ENCODE measurements at places on chromosomes 2 and 18.

- DNase-seq: no peak
These were observed 63.2 kb downstream of the PRKCE start for GRCh38 chr2:45714679-45715078.

- no peak for DNase-seq
These were observed 11.9 kb downstream of the IL18R1 start for GRCh38 chr2:102367331-102367971.

GRCh38 chr18:11047817-11048216 lies 101.6 kb downstream of the PIEZO2 start:
- DNase-seq: no peak

DNA sequence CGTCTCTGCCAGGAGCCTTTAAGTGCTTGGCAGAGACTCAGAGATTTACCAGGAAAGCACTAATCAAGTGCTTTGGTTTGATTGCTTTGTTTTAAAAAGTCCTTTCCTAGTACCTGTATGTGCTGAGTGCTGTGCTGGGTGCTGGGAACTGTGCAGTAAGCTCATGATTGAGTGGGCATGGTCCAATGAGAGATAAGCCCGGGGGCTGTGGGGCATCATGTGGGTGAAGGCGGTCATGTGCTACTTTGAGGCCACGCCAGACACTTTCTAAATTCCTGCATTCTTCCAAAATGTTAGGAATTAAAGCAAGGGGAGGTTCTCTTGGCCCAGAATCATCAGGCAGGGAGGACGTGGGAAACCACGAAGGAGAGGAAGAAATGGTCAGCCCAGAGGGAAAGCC lies 109.0 kb downstream of the ACAA2 start:
- no peak for DNase-seq

DNA sequence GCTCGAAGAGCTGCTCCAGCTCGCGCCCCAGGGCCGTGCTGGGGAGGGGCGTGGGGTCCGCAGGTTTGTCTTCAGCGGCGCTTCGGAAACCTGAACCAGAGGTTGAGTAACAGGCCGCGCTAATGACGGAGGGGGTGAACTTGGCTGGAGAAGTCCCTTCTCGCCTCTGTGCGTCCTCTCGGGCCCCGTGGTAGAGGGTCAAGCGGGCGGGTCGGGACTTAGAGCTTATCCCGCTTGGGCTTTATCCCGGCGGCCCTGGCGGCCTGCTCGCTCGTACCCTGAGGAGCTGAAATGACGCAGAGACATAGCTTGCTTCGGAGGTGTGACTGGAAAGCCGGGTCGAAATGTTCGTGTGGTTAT lies 479 bp downstream of the RNMT start:
- DNase-seq: no peak

Measured in activated T-cell treated with anti-CD3 and anti-CD28 coated beads, Interleukin-2, amount 50 U/mL, for 24 hours (primary cell).